Myocyte (in vitro differentiated cells): ENCODE measurements at places on chromosomes 5 and 9.

GRCh38 chr9:132879457-132880323 is 992 bp downstream of the SPACA9 start:
- no peak for DNase-seq

- no peak for DNase-seq
Observed at GRCh38 chr5:999032-999501, 9.5 kb upstream of the NKD2 start.

GRCh38 chr5:1498623-1499416 is 24.9 kb downstream of the LPCAT1 start:
- no peak for DNase-seq

GRCh38 chr5:143938230-143938629 is 126.3 kb downstream of the HMHB1 start:
- no peak for DNase-seq

DNA sequence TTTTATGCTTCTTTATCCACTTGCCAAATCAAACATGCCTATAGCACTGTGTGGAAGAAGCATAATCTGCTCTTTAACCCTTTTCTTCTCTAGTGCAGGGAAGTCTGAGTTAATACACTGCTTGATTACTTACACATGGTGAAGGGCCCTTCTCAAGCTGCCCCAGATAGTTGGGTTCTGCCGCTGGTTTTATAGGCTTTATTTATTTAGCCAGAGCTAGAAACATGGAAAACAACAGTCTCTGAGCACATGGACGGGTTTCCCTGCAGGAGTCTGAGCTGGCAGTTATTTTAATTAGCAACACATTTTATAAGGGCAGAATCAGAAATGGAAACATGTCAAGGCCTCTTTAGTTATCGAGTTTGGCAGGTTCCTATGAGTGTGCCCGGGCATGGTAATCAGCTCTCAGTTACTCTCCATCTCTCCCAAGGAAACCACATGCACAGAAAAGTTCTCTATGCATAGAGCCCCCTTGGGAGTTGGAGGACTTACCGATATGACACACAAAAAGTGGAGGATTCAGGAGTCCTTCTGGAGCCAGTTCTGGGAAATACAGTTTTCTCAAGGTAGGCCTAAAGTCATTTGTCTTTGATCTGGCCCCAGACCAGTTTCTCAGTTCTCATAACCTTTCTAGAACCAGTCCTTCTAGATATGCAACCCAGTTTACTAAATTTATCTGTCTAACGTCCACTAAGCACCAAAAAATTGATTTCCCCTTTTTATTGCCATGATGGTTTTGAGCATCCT is 564.8 kb downstream of the ACTL7B start:
- no peak for DNase-seq

DNA sequence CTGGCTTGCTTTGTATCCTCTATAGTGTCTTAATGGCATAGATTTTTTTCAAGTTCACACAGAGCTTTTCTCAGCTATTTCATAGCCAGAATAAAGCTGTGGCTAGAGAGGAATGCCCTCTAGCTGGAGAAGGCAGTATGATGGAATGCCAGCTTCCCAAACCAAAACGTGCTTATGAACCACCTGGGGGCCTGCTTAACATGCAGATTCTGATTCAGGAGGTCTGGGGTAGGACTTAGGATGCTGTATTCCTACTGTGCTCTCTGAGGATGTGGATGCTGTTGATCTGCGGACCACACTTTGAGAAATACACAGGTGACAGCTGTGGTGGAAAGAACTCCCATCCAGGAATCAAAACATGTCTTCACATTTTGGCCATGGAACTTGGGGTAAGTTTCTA is 49.9 kb upstream of the DPYSL3 start:
- DNase-seq = no peak

DNA sequence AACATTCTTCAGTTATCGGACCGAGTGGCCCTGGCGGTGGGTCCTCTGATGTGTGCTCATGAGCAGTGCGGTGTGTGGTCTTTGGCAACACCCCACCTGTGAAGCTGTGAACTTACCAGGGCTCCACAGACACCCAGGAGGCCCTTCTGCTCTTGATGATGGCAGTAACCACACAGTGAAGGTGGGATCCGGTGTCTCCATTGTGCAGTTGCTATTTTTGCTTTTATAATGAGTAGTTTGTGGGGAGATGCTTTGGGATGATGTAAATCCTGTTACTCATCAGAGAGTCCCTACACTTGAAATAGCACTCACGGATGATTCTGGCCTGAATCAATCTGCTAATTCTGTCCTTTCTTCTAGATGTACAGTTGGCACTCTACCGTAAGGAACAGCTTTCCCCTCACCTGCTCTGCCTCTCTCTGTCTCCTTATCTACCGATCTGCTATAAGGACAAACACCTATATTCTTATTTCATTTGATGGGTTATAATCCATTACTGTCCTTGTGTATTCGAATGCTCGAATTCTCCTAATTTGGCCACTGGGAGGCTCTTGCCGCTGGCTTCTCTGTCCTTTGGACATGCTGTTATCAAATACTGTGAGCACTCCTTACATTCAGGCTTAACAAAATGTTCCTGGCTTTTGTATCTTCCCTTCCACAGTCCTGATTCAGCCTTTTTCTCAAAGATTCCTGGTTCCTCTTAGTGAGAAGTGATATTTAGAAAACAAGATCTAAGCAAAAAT is 20.2 kb downstream of the ATPSCKMT start:
- peak; percentile 94 for DNase-seq

- DNase-seq = no peak
Observed at GRCh38 chr9:18595597-18595996, 121.6 kb downstream of the ADAMTSL1 start.

DNA sequence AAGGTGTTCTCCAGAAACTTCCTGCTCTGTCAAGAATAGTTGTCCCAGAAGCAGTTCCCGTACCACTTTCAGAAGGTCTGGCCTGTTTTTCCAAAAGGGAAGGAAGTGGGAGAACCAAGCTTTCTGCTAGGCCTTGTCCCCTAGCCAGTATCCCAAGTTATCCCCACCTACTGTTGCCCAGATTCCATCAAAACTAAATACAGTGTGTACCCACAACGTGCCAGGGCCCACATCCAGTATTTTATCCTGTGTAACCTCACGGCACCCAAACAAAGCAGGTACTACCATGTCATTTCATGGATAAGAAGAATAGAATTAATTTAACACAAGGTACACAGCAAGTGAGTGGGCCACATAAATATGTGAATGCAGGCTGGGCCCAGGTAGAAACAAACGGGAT is 126.2 kb downstream of the CDK5RAP2 start:
- no peak for DNase-seq
